Dermis blood vessel endothelial cell (primary cell): ENCODE measurements at places on chromosomes 7 and 10. TPM values are rescaled to one million over a fixed set of nuclear protein-coding genes. Genes with fewer than 3 reads are reported as not detected.

- DNase-seq, result peak; percentile 71
These were observed 112.1 kb downstream of the SGMS1 start for GRCh38 chr10:50511492-50512213.

- no peak for DNase-seq
These were observed 22.3 kb upstream of the CAMK1D start for GRCh38 chr10:12327074-12327473.

Gene GALNT11
- total RNA-seq, result 54.1 and 57.8 TPM in 2 replicates

- DNase-seq, result no peak
These were observed 44.1 kb downstream of the DGKB start for GRCh38 chr7:14858410-14858809.

Gene GCK
- total RNA-seq, result 0.23 TPM in 1 of 2 replicates, not detected in the other

DNA sequence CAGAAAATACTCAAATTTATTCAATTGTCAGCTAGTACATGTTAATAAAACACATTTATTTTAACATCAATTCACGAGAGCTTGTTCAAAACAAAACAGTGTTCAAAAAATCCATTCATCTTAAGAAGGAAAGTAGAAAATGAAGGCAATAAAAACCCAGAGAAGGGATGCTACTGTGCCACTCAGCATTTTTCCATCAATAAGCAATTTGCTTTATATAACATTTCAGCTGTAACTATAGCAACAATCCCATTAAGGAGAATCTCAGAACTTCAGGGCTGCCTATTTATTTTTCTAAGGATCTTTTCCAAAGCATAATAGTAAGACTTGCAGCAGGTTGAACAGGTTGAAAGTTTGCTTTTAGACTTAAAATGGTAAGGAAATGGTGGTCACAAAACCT lies 190.5 kb downstream of the PCLO start:
- no peak for DNase-seq

- DNase-seq, result no peak
These were observed 21.4 kb downstream of the BCCIP start for GRCh38 chr10:125844751-125845221.
